A673 (cell line): ENCODE measurements at places on chromosomes 4 and X. TPM values are rescaled to one million over a fixed set of nuclear protein-coding genes. Genes with fewer than 3 reads are reported as not detected.

Gene P2RY10
- total RNA-seq: not detected in 2 replicates

Gene TIMM8A
- 33.8 and 44.5 TPM in 2 replicates for total RNA-seq

Gene CLTRN
- total RNA-seq: 0.26 TPM in 1 of 2 replicates, not detected in the other

Gene HDX
- not detected in 2 replicates for total RNA-seq
